Renal cortical epithelial cell (primary cell): ENCODE measurements at places on chromosomes 6 and 20. TPM values are rescaled to one million over a fixed set of nuclear protein-coding genes. Genes with fewer than 3 reads are reported as not detected.

LZTS3 gene
- total RNA-seq = 21.7 and 23.5 TPM in 2 replicates

UNC5CL gene
- 2.4 and 9.6 TPM in 2 replicates for total RNA-seq

RGS17 gene
- 3.6 and 7.0 TPM in 2 replicates for total RNA-seq

CFB gene
- 24.3 and 32.7 TPM in 2 replicates for total RNA-seq

TFAP2D gene
- not detected in 2 replicates for total RNA-seq
